Activated CD4-positive, alpha-beta T cell treated with anti-CD3 and anti-CD28 coated beads, Interleukin-2, amount 50 U/mL, for 16 hours (primary cell): ENCODE measurements at places on chromosomes 6 and 20.
A peak's percentile ranks its signal among the peaks of the same experiment; 100 is the strongest.

DNA sequence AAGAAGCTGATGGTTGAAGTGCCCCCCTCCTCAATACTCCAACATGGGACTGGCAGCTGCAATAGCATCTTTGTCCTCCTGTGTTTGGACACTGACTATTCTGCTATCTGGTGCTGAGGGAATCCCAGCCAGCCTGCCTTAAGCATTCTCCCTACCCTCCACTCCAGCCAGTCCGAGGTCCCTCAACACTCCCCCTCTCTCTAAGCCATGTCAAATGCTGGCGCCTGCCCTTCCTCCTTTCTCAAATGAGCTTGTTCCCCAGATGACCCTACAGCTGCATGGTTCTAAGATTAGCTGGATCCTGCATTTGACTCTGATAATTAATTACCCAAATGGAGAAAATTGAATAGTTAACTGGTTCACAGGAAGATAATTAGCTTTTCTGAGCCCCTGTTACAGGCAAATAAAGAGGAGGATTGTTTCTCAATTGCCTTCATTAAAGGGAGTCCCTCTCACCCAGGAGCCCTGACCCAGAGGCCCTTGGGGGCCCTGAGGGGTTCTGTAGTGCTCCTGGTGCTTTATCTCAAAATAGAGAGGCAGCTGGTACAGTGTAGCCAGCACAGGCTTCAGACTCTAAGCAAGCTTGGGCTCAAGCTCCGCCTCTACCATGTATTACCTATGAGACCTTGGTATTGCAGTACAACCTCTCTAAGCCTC, 37.9 kb upstream of the CHD6 start:
- DNase-seq = no peak

DNA sequence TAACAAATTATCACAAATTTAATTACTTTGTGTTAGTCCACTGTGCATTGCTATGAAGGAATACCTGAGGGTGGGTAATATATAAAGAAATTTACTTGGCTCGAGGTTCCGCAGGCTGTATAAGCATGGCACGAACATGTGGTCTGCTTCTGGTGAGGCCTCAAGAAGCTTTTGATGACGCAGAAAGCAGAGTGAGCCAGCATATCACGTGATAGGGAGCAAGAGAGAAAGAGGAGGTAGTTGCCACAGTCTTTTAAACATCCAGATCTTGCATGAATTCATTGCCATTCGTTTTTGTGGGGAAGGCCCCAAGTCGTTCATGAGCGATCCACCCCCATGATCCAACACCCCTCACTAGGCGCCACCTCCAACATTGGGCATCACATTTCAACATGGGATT, 733.7 kb downstream of the GRIK2 start:
- no peak for DNase-seq

DNA sequence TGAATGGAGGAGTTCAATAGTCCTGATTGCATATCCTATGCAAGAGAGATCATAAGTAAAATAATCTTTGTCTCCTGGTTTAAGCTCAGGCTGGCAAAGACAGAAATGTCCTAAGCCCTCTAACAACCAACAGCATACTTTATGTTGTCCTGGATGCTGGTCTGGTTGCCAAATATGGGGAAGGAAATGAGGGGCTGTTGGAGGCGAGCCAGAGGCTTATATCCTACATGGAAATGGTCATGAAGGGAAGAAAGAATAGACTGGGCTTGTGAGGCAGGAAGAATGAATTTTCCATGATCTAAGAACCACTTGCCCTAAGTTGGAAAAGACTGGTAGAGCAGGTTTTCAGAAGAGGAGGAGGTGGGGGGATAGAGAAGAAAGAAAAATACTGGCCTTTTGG, 237.1 kb downstream of the SMOC2 start:
- no peak for DNase-seq

DNA sequence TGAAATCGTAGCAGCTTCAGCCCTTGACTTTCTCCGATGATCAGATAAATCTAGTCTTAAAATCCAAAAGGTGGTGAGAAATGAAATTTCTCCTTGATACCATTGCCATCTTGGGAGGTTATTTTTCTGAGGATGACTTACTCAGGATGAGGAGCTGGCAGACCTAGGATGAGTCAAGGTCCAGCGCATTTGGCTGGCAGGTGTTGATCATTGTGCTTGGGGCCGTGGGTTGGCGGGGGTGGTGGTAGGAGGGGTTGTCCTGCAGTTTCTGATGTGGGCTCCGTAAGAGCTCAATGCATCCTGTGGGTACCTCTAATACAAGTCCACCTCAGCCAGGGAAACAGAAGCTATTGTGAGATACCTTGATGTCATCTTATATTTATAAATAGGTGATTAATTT, 148.3 kb upstream of the SCGN start:
- DNase-seq = no peak

DNA sequence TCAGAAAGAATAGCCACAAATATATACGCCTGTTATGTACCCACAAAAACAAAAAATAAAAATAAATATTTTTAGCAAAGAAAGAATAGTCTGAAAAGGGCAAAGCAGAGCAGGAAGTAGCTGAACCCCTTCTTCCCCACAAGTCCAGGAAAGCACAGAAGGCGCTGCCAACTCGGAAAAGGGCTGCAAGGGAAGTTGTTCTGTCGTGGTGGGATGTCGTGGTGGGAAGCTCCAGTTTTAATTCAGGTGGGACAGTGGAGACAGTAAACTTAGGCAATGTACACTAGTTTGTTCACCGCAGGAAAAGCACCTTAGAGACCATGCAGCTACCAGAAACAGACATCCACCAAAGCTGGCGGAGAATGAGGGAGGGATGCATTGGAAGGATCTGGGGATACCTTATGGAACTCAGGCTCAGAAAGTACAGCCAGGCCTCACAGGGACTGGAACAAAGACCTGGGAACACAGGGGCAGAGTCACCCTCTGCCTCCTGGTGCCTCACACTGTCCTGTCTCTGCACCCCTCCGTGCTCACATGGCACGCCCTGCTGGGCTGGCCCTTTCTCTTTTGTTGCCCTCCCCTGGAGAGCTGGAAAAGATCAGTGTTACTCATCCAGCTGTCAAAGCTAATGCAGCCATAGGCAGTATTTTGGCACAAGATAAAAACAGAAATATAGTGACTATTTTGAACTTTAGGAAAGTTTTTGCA, 3.3 kb upstream of the APMAP start:
- no peak for DNase-seq

DNA sequence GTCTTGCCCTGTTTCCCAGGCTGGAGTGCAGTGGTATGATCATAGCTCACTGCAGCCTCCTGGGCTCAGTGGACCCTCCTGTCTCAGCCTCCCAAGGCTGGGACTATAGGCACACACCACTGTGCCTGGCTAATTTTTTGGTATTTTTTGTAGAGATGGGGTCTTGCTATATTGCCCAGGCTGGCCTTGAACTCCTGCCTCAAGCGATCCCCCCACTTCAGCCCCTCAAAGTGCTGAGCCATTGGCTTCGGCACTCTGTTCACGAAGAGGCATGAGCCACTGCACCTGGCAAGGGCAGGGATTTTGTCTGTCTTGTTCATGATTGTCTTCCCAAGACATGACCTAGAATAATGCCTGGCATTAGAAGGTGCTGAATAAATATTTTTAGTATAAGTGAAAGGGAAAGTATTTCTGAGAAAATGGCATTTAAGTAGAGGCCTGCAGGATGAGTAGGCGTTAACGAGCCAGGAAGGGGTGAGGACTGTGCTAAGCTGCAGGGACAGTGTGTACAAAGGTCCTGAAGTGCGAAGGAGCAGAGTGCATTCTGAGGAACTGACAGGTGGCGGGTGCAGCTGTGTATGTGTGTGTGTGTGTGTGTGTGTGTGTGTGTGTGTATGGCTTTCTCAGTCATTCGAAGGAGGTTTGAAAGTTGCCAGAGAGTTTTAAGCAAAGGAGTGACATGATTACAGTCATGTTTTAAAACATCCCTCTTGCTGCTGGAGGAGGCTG, 43.0 kb downstream of the VEGFA start:
- peak; percentile 25 for DNase-seq

GRCh38 chr6:154292855-154293519, 63.6 kb downstream of the IPCEF1 start:
- no peak for DNase-seq

- DNase-seq = no peak
Measured at GRCh38 chr6:160931378-160932310, 59.9 kb upstream of the MAP3K4 start.

GRCh38 chr20:15319439-15319838, 982.0 kb upstream of the FLRT3 start:
- no peak for DNase-seq

- no peak for DNase-seq
Measured at GRCh38 chr6:4625557-4625956, 150.6 kb upstream of the CDYL start.

GRCh38 chr20:62772103-62772611, 24.1 kb upstream of the MRGBP start:
- DNase-seq = no peak

- DNase-seq = no peak
Measured at GRCh38 chr6:98779618-98780017, 54.8 kb upstream of the POU3F2 start.

DNA sequence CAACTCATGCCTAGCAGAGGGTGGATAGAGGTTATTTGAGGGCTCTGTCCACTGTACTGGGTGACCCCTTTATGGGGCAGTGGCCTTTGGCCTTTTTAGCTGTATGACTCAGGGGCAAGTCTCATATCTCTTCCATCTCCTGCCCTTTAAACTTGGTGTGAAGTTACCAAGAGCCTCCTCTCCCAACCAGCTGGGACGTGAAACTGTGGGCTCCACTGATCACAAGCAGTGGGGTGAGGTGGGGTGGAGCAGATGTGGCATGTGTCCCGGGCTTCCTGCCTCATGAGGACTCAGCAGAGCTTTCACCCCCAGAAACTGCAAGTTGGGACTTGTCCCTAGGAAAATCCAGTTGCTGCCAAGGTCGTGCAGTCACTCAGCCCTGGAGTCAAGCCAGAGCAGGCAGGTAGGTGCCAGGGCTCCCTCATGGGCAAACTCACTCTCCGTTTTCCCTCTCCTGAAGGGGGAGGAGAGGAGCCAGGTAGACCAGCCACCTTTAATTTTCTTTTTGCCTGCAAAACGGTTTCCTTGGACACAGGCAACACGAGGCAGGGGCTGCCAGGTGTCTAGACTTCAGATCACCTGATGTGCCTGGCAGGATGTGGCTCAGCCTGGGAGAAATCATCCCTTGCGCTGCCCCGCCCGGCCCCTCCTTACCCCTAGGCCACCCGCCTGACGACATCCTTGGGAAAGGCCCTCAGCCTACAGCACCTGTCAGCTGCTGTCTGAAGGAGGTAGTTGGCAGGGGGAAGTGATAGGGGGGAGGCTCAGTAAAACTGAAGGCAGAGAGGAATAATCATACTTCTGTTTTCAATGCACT, 4.0 kb downstream of the CDKN1A start:
- DNase-seq = peak; percentile 68

DNA sequence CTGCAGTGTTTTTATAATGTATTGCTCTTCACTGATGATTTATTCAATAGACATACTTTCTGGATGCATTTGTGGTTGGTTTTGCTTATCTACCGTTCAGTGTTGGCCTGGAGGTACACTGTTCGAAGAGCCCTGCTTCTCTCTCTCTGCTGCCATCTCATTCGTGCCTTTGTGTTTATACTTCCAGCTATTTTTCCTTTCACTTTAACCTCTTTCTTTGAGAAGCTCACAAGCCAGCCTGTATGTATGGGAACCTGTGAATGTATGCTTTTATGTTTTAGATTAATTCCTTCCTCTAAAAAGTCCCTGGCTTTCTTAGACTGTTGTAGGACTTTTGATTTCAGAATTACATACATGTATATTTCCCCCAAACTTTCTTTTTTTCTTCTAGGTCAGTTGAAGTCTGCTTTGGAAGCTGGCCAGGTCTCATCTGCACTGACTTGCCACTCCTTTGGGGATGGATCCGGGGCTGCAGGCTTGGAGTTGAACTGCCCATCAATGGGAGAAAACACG, 83.0 kb downstream of the SCAND1 start:
- DNase-seq = no peak

- DNase-seq = no peak
Measured at GRCh38 chr20:58624687-58625086, 26.4 kb upstream of the STX16 start.

GRCh38 chr6:131854803-131855202, 47.0 kb downstream of the ENPP1 start:
- DNase-seq = no peak
